ENCODE measurements at places on chromosomes 4 and X.

- DNase-seq = no peak
These were observed 60.3 kb downstream of the ARSJ start for GRCh38 chr4:113919145-113919544.

DNA sequence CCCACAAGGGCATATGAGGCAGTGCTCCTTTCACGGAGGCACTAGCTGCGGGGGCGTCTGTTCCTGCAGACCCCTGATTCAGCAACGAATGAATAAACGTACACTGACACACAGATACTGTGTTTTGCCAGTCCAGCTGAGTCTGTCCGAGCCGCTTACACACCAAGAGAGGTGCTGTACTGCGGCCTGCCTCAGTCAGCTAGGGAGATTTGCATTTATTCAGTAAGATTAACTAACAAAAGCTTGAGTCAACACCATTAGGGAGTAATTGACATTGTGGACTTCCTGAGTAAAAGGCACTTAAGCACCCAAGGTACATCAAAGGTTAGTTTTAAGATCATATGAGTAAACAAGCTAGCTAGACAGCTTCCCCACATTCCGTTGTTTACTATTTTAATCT lies 31.0 kb upstream of the BEX4 start:
- DNase-seq = peak; percentile 57

- DNase-seq = no peak
These were observed 70.8 kb downstream of the NPNT start for GRCh38 chr4:105966051-105966450.

DNA sequence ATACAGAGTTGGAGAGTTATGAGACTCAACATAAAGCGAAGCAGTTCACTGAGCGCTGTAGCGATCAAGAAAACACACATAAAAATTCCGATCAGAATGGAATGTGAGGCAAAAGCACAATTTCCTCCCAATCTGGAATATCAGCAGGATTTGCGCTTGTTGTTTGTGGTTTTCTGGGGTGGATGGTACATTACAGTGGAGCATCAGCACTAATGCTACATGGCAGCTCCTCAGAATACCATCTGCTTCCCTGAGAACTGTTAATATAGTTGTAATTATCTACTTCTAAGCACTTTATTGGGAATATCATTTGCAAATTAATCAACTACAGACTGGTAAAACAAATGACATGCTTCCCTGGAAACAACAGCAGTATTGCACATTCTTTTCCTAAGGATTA lies 324.1 kb upstream of the PPARGC1A start:
- no peak for DNase-seq

DNA sequence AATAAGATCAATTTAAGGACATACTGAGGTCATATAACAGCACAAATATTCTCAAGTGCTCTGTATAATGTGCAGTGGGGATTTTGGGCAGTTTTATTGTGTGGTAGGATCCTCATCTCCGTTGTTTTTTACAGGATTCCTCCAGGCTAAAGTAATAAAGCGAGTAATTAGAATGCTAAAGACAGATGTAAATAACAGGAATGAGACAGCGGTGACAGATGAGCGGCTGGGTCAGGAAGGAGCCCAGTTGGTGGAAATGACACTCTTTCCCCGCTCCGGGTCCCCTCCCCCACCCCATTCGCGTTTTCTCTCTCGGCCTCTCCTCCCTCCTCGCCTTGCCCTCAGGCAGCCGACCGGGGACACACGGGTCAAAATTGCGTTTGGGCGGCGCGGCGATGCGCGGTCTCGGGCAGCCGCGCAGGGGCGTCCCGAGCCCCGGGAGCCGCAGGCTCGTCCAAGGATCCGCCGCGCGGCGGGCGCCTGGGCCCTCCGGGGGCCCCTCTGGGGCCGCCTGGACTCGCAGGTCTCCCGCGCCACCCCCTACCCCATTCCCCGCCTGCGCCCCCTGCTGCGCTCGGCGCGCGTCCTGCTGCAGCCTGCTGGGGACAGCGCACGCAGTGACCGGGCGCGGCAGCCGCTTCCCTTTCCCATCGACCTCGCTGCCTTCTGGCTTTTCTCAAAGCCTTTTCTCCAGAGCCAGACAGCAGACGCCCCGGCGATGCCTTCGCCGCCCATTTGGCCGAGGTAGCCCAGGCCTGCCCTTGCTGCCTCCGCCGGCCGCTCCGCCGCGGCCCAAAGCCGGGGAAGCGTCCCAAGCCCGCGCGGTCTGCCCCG lies 16.2 kb downstream of the POU4F2 start:
- DNase-seq = peak; percentile 92

- no peak for DNase-seq
These were observed 283.1 kb upstream of the MAOA start for GRCh38 chrX:43373032-43373431.

GRCh38 chr4:184416913-184417734 lies 57.2 kb downstream of the IRF2 start:
- no peak for DNase-seq

- DNase-seq = no peak
These were observed 863.2 kb downstream of the TRIML1 start for GRCh38 chr4:189002475-189002874.

DNA sequence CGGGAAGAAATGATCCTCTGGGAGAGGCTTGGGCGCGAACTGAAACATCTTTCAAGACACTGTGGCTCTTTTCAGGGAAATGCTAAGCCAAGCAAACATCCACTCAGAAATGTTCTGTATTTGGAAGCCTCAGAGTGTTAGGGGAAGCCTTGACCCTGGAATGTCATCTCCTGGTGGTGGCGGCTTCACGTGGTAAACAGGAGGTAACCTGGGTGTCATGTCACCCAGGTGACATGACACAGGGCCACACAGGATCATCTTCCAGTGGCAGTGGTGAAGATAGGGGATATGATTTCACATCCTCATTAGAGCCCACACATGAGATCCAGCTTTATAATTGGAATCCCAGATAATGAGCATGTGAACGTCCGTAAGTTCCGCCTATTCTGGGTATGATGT lies 140.0 kb downstream of the TBL1X start:
- DNase-seq = no peak

Data from islet precursor cell (in vitro differentiated cells).